ENCODE measurements at places on chromosomes 6 and 20.

GRCh38 chr20:22861231-22861980, 173.7 kb upstream of the SSTR4 start:
- DNase-seq: no peak

DNA sequence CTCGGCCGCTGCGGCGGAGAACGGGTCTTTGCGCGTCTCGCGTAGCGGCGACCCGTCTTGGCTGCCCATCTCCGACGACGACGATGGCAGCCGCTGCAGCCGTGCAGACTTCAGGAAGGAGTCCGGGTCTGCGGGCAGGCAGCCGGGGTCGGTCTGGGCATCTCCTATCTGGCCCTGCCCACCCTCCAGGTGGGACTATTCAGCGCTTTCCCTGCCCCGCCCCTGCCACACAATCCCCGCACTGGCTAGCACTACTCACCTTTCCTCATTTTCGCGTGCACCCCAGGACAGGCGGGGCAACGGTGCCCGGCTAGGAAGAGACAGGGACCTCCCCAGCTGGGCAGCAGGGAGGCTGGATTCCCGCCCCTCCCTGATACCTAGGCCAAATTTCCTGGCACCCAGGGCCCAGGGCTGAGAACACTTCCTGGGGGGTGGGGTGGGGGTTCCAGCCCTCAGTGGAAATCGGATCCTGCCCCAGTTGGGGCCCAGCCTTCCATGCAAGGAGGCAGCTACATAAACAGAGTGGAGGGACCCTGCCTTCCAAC, 9.2 kb downstream of the GGT7 start:
- DNase-seq: no peak

DNA sequence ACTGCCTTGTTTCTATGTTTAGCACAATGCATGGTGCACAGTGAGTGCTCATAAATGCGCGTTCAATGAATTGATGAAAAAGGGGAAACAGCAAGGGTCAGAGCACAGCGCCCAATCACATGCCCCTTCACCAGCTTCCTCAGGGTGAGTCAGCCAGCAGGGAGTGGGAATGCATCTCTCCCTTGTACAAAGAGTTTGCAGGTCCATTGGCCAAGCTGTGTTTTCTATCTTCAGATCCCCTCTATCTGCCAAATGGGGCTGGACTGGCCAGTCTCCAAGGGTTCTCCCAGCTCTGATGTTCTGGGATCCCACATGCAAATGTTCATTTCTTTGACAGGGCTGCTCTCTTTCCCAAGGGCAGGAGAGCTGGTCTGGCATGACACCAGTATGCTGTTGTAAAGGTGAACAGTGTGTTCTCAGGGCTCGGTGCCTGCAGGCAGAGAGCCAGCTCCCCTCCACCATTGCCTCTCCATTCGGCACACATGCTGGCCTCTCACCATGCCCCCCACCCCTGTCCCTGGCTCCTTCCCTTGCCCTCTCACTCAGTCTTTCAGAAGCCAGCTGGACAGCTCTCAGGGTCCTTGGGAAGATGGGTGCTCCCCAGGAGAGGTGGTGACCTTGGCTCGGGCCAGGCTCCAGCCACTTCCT, 25.0 kb downstream of the ANGPT4 start:
- DNase-seq: no peak

- peak; percentile 71 for DNase-seq
Observed at GRCh38 chr6:15399641-15400470, 154.0 kb downstream of the JARID2 start.

DNA sequence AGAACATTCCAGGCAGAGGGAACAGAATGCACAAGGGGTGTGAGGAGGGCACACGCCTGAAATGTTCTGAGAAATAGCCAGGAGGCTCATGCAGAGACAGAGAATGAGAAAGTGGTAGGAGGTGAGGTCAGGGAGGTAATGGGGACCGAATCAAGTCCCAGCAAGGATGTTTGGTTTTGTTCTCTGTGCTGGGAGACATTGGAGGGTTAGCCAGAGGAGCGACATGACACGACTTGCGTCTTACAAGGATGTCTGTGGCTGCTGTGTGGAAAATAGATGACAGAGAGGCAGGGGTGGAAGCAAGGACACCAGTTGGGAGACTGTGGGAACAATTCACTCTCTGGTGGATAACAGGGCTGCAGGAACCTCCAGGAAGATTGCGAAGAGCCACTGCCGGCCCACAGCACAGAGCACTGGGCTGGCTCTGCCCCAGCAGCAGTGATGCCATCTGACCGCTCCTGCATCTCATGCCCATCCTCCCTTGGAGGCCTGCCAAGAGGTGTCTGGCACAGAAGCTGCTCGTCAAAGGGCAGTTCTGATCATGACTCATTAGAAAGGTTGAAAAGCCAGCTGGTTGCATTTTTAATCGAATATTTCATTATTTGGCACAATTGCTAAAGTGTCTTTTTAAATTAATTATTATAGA, 57.7 kb upstream of the CD83 start:
- no peak for DNase-seq

DNA sequence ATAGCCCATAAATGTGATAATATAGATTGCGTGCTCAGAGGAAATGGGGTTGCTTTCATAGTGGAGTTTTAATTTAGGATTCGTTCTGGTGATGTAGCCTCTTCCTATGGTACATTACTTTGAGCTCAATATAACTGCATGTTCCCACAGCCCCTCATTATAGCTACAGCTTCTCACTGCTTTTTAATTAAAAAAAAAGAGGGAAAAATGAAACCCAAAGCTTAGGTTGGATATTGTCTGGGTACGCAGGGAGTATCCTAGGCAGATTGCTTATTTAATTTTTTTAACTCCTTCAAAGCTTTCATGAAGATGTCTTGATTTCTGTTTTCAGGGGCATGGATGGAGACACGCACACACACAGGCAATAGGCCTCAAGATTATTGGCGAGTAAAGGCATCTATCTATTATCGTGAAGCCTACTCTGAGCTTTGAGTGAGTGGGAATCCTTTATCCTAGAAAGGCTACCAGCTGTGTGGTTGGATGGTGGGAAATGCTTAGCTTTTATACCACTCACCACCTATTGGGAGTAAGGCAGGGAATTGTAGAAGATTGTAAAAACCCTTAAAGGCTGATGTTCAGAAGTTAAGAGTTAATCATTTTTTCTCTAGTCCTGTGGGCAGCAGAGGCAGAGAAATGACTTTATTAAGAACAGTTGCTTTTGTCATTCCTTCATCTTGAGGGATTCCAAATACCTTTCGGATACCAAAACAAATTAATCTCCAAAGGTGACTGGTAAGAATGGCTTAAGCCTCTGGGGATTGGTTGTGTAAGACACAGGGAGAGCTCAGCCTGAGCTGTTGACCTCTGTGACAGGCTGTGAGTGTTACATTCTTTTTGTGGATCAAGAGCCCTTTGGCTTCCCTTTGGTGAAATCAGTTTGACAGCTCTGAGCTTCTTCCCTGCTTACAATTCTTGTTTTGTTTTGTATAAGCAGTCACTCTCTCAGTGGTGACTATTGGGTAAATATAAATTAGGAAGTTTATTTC, 33.4 kb downstream of the CTNNBL1 start:
- DNase-seq: no peak

- no peak for DNase-seq
Observed at GRCh38 chr6:6348256-6348655, 27.8 kb upstream of the F13A1 start.

DNA sequence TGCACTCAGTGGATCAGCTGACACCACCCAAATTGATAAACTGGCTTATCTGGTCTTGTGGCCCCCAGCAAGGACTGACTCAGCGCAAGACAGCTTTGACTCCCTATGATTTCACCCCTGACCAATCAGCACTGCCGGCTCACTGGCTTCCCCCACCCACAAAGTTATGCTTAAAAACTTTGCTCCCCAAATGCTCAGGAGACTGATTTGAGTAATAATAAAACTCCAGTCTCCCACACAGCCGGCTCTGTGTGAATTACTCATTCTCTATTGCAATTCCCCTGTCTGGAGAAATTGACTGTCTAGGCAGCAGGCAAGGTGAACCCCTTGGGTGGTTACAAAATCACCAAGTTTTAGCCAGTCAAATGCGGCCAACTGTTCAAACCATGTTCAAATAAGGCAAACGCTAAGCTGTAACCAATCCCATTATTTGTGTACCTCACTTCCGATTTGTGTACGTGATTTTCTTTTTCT, 32.5 kb downstream of the SLC22A2 start:
- no peak for DNase-seq

DNA sequence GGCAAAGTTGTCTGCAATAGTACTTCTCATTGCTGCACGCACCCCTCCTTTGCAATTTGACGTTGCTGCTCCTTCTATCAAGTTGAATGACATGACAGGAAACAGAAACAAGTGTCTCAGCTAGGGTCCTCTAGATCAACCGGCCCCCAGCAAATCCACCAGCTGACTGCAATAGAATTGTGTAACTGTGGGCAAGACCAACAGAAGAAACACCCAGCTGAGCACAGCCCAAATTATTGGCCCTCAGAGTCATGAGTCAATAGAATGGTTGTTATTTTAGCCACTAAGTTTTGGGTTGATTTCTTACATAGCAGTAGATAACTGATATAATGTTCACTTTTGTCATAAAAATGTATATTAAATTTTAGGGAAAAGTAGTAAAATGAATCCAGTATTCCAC, 202.7 kb downstream of the MAFB start:
- no peak for DNase-seq

- DNase-seq: no peak
Observed at GRCh38 chr6:71489736-71490135, 201.1 kb downstream of the OGFRL1 start.

GRCh38 chr6:104483225-104483834, 376.4 kb downstream of the HACE1 start:
- no peak for DNase-seq

- no peak for DNase-seq
Observed at GRCh38 chr20:957544-957943, 41.4 kb upstream of the ANGPT4 start.

- DNase-seq: no peak
Observed at GRCh38 chr6:62612471-62612870, 326.4 kb upstream of the KHDRBS2 start.

- no peak for DNase-seq
Observed at GRCh38 chr20:56391596-56392131, 351 bp downstream of the AURKA start.

- DNase-seq: no peak
Observed at GRCh38 chr6:129089357-129089756, 206.4 kb downstream of the LAMA2 start.

DNA sequence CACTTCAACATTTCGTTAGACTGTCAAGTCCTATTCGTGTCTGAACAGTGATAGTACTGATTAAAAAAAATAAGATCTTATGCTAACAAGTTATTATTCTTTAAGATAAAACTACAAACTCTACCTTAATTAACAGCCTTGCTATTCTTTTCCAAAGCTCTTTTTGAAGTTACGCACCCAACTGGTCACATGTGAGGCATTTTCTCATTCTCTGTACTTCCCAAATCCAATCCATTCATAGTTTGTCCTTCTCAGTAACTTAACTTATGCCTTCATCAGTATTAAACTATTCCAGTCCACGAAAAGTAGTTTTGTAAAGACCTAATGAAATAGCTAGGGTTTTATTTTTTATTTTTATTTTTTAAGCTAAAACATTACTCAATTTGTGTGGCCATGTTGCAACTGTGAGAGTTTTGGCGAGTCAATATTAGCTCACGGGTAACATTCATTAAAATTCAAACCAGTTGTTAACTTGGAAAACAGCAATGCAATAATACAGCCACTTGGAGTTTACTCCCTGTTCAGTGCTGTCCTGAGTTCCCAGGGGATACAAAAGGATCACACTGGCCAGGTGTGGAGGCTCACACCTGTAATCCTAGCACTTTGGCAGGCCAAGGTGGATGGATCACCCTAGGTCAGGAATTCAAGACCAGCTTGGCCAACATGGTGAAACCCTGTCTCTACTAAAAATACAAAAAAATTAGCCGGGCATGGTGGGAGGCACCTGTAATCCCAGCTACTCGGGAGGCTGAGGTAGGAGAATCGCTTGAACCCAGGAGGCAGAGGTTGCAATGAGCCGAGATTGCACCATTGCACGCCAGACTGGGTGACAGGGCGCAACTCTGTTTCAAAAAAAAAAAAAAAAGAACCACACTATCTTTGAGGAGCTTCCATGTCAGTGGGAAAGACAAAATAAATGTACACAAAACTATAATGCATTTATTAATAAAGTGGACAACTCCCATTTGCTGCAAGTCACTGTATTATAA, 27.9 kb upstream of the EEF1A1 start:
- no peak for DNase-seq

- no peak for DNase-seq
Observed at GRCh38 chr6:135974426-135974825, 122.9 kb downstream of the PDE7B start.

DNA sequence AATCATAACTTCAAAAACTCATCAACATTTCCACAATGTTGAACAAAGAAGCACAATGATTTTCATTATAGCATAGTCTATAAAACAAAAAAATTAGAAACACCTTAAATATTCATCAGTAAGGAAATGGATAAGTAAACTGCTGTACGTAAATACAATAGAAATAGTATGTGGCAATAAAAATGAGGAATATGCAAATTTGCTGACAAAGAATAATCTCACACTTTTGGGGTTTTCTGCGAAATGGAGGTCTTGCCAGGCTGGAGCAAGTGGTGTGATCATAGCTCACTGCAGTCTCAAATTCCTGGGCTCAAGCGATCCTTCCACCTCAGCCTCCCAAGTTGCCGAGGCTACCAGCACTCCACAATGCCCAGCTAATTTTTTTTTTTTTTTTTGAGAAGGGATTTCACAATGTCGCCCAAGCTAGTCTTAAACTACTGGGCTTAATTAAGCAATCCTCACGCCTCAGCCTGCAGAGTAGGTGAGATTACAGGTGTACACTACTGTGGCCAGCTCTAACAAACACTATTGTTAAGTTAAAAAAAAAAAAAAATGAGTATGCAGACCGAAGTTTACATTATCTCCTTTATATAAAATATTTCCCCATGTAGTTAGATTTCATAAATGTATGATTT, 58.8 kb upstream of the SMIM28 start:
- no peak for DNase-seq

- DNase-seq: no peak
Observed at GRCh38 chr6:37654727-37655500, 42.8 kb downstream of the MDGA1 start.

GRCh38 chr6:56671160-56671559, 28.5 kb upstream of the DST start:
- peak; percentile 21 for DNase-seq

DNA sequence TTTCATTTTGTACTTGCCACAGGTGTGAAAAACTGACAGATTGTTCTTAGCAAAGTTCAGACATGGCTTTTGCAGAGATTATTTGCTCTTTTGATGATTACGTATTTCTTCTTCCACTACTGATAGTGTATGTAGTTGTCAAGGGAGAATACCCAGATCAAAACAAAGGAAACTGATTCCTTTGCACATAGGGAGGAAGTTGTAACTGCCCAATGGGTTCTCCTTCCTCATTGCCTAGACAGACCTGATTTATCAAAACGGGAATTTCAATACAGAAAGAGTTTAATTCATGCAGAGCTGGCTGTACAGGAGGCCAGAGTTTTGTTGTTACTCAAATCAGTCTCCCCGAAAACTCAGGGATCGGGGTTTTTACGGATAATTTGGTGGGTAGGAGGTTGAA, 214.7 kb downstream of the BCAS1 start:
- DNase-seq: no peak

DNA sequence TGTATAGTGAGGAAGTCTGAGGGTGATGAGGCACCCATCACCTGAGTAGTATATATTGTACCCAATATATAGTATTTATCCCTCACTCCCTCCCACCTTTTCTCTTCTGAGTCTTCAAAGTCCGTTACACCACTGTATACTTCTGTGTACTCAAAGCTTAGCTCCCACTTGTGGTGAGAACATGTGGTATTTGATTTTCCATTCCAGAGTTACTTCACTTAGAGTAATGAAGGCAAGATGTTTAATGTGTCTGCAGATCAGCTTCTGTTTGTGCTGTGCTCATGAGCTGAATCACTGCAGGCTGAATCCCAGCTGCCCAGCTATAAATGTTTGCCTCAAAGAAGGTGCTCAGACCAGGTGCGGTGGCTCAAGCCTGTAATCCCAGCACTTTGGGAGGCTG, 139.3 kb upstream of the FOXA2 start:
- no peak for DNase-seq
